ENCODE measurements at places on chromosomes 5 and 9.
A peak's percentile ranks its signal among the peaks of the same experiment; 100 is the strongest.

- no peak for DNase-seq
Observed at GRCh38 chr9:2355697-2355983, 265.9 kb upstream of the VLDLR start.

- DNase-seq: no peak
Observed at GRCh38 chr5:28862860-28863196, 1824.4 kb upstream of the CDH9 start.

DNA sequence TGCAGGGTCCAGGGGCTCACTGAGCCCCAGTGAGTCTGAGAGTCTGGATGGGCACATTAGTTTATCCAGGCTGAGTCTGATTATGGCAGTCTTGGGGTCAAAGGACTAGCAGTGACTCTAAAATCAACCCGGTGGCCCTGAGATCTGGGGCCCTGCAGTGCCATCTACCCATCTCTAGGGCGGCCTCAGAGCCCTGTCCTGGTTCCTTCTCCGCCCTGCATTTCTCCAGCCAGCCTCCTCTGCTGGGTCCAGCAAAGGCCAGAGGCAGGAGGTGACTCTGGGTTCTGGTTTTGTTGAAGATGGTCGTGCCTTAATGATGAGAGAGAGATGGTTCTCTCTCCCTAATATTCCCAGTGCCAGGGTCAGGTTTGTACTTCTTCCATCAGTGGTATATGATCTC lies 15.0 kb downstream of the DCANP1 start:
- no peak for DNase-seq

GRCh38 chr9:2241461-2241835 lies 226.3 kb downstream of the SMARCA2 start:
- no peak for DNase-seq

- DNase-seq: no peak
Observed at GRCh38 chr9:17900606-17901005, 321.7 kb downstream of the SH3GL2 start.

DNA sequence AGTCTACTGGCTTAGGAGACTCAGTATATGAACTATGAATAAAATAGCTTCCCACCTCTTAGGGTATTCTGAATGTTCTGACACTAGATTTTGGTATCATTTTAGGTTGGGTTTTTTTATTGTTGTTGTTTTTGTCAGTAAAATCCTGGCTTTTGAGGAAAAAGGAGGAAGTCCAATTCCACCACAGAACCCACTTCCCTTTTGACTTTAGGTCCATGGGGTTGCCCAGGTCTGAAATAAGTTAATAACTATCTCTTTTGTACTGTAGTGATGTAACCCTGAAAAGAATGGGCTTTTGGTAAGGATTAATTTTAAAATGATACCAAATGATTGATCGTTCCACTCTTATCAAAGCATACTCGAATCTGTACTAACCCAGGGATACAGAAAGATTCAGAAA lies 29.1 kb upstream of the IL12B start:
- no peak for DNase-seq

- no peak for DNase-seq
Observed at GRCh38 chr5:57186194-57186593, 12.3 kb downstream of the GPBP1 start.

DNA sequence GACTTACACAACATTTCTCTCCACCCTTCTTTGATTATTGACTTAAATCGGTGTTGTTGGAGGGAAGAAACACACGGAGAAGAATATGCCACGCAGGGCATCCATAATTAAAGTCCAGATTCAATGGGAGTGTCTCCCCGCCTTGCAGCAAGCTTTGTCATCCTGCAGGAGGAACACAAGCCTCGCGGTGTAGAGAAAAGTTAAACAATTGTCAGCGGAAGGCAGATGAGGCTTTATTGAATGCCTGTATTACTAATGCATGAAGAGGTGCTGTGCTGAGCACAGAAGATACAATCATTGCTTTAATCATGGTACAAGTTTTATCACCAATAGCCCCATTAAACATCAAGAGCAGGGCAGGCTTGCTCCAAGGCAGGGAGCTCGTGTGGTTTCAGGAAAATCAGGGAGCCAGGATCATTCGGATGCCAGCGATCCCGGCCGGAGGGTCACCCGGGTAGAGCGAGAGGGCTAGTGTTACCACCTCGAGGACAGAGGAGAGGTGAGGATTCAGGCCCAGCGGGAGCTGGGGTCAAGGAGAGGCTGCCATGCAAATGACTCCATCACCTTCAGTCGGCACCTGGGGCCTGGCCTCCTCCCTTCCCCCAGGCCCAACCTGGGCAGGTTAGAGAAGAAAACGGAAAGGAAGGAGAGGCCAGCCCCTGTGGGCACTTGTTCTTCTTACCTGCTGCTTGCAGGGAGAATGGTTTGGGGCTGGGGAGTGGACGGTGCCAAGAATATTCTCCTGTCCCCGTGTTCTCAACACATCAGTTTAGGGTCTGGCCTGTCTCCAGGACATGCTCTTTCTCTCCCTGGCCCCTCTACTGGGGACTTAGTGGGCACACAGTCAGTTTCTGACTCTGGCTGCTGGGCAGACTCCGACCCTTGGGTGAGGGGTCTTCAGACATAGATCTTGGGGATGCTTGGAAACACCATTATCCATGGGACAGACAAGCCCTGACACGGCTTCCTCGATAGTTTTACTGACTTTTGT lies 289.5 kb downstream of the IRX2 start:
- no peak for DNase-seq

- no peak for DNase-seq
Observed at GRCh38 chr5:163135849-163136248, 301.5 kb upstream of the CCNG1 start.

GRCh38 chr9:69937360-69937759 lies 106.3 kb upstream of the MAMDC2 start:
- DNase-seq: no peak

DNA sequence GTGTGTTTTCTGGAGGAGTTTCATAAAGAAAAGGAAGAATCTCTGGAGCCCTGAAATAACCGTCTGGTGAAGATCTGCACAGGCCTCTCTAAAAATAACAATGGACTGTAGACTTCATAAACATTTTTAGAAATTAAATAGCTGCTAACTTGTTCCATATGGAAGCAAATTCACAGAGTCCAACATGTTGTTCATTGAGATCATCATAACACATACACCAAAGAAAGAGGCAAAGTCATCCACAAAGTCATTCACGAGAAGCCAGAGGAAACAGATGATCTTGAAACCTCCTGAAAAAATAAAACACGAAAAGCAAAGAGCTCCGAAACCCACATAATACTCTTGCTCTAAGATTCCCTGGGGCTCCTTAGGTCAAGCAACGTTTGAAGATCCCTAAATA lies 347.8 kb downstream of the EFNA5 start:
- DNase-seq: no peak

- DNase-seq: no peak
Observed at GRCh38 chr5:9198394-9198793, 347.5 kb downstream of the SEMA5A start.

- no peak for DNase-seq
Observed at GRCh38 chr5:149937610-149938009, 7.0 kb downstream of the PDE6A start.

DNA sequence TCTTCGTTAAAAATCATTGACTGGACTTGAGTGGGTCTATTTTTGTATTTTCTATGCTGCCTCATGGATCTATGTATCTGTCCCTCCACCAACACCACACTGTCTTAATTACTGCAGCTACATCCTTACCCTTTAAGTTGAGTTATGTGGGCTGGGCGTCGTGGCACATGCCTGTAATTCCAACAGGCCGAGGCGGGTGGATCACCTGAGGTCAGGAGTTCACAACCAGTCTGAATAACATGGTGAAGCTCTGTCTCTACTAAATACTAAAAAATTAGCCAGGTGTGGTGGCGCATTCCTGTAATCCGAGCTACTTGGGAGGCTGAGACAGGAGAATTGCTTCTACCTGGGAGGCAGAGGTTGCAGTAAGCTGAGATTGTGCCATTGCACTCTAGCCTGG lies 48.2 kb downstream of the XRCC4 start:
- DNase-seq: no peak

DNA sequence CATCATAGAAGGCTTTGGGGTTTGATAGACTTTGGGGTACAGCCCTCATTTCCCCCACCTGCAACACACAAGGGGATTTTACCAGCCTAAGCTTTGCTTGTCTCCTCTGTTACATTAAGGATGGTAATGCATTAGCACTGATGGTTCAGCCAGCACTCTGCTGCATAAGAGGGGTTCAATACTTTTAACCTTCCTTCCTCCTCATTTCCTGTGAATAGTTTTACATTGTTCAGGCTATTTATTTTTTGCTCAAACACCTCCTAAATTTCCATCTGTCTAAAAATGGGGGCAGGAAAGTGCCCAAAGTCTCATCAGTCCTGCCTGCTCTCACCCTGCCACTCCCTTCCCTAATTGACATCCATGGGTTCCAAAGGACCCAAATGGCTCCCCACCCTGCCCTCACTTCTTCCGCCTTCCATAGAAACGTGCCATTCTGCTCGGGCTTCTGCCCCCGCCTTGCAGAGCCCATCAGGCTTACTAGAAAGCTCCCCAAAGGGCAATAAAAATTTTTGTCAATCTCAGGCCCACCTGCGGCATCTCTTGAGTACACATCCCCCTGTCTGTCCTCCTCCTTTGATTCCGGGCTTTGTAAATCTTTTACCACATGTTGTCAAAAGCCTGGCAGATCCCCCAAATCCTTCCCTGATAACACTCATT lies 239.5 kb upstream of the SLC24A2 start:
- no peak for DNase-seq

GRCh38 chr5:83009408-83009807 lies 67.8 kb downstream of the TMEM167A start:
- DNase-seq: no peak

DNA sequence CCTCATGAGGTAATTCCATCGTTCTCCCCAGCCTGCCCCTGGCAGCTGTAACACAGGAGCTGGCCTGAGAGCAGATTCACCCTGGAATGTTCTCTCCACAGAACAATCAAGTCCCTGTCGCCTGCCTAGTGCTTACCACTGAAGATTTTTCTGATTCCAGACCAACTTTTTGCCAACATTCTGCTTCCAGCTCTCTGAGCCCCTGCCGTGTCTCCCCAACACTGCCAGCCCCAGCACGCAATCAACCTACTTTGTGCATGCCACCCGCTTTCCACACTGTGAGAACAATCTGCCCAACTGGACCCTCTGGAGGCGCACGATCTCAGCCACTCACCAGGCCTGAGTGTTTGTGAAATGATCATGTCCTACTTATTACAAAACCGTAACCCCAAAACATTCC lies 62.6 kb downstream of the PSMB7 start:
- DNase-seq: no peak

- DNase-seq: no peak
Observed at GRCh38 chr9:134343637-134344036, 17.4 kb downstream of the RXRA start.

- no peak for DNase-seq
Observed at GRCh38 chr9:136437839-136438547, 1.7 kb downstream of the INPP5E start.

- DNase-seq: peak; percentile 26
Observed at GRCh38 chr5:20678814-20679298, 690.9 kb upstream of the CDH18 start.

GRCh38 chr5:96324708-96325107 lies 108.3 kb downstream of the PCSK1 start:
- DNase-seq: no peak

DNA sequence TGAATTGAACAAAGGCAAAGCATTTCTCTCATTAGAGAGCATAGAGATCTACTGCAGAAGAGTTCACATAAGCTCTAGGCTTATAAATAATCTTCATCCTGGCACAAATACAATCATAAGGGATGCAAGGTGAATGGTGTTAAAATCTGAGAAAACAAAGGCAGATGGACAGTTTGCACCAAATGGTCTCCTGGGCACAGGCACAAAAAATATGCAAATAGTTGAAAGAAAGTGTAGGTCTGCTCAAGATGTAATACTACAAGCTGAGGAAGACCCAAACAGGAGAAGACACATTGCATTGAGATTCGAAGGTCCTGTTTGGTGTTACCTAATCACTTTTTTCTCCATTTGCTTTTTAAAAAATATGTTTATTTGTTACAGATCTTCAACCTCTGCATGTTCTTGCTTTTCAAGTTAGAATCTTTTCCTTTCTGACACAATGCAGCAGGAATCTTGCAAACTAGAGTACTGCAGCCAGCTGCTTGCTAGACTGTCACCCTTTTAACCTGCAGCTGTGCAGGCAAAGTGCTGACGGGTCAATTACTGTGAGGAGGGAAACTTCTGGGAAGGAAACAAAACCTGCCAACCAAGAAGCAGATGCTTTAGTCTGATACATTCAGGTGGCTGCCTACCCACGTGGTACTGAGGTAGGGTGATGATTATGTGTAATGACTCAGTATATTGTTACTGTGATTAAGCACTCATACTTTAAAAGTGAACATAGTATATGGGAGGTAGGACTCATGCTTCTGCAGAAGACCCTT lies 1048.6 kb upstream of the SEMA6A start:
- no peak for DNase-seq

DNA sequence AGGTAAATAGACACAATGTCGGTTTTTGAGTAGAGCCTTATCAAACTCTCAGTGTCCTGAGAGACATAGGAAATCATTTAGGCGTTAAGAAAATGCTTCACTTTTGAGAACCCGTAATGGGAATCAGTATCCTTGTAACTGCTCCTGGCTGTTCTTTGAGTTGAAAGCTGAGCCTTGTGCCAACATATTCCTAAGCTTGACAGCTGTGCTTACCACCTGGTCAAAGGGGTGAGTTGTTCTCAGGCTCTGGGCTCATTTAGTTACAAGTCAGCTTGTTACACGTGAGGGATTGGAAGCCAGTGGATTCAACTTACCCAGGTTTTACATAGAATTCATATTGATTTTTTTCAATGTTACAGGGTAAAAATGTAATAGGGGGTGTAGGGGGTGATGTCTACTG lies 145.9 kb downstream of the GABRB2 start:
- DNase-seq: no peak

- no peak for DNase-seq
Observed at GRCh38 chr9:72041775-72042194, 18.6 kb downstream of the C9orf57 start.

- DNase-seq: no peak
Observed at GRCh38 chr5:37701868-37702267, 138.0 kb downstream of the GDNF start.

DNA sequence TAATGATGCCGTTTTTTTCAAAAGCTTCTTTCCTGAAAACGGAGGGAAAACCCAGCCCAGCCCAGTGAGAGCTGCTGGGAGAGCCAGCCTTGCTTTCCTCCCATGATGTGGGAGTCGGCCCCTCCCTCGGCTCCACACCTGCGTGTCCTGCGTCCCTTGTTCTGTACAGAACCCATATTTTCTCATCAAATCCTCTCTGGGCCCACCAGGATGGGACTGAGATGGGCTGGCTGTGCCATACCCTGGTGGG lies 8.9 kb downstream of the FLT4 start:
- DNase-seq: no peak

- DNase-seq: no peak
Observed at GRCh38 chr5:132407970-132408369, 38.5 kb downstream of the SLC22A5 start.

GRCh38 chr5:32734827-32735378 lies 23.8 kb downstream of the NPR3 start:
- DNase-seq: no peak

DNA sequence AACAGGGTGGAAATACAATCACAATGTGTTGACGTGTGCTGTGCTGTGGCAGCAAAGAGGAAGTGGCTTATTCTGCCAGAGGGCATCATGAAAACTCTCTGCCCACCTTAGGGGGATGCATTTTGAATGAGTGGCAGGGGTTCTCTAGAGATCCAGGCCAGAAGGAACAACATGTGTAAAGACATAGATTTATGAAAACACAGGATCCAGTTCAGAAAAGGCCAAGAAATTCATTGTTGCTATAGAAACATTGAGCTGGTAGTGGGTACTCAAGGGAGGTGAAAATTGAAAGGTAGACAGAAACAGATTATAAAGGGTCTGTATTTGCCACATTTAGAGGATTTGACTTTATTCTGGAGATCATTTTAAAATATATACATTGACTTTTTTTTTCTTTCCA lies 417.7 kb downstream of the ENC1 start:
- no peak for DNase-seq

- no peak for DNase-seq
Observed at GRCh38 chr9:37639841-37640240, 10.9 kb upstream of the FRMPD1 start.
